ENCODE measurements at places on chromosomes 11 and 22.

GRCh38 chr11:70651031-70651430 lies 252.7 kb downstream of the CTTN start:
- no peak for DNase-seq

DNA sequence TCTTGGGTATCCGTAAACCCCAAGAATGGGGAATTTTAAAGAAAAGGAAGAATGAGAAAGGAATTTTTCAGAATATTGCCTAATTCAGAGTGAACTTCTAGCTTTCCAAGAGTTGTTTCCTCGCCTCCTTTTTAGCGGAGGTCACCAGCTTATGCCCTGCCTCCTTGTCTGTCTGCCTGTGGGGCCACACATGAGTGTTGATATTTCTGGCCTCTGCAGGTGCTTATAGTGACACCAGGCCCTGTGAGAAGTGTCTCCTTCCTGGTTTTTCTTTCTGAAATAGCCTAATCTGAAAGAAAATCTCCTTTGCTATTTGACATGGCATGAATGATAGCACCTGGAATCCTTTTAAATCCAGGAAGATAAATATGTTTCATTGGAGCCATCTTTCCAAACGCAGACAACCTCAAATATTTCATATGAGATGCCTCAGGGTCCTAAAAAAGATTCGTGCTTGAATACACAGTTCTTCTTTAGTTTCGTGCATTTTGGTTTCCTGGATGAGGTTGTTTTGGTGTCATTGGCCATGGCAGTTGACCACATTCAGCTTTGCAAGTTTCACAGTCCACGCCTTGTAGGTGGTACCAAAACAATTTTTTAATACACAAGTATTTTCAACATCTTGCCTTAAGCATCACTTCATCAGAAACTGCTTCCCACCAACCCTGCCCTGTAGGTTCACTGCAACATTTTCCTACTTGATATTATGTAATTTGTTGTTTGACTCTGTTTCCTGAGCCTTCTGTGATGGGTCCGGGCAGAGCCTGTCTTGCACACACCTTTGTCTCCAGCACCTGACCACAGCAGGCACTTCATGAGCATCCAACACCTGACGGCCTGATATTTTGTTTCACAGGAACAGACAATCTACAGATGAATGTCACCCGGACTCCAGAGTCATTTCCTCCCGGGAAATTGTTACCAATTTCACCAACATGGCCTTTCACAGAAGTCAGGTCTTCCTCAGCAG lies 159.4 kb downstream of the C11orf91 start:
- DNase-seq = no peak

- no peak for DNase-seq
Observed at GRCh38 chr11:134409552-134410429, 2.3 kb downstream of the B3GAT1 start.

GRCh38 chr22:40920526-40920925 lies 30.7 kb upstream of the RBX1 start:
- DNase-seq = no peak

DNA sequence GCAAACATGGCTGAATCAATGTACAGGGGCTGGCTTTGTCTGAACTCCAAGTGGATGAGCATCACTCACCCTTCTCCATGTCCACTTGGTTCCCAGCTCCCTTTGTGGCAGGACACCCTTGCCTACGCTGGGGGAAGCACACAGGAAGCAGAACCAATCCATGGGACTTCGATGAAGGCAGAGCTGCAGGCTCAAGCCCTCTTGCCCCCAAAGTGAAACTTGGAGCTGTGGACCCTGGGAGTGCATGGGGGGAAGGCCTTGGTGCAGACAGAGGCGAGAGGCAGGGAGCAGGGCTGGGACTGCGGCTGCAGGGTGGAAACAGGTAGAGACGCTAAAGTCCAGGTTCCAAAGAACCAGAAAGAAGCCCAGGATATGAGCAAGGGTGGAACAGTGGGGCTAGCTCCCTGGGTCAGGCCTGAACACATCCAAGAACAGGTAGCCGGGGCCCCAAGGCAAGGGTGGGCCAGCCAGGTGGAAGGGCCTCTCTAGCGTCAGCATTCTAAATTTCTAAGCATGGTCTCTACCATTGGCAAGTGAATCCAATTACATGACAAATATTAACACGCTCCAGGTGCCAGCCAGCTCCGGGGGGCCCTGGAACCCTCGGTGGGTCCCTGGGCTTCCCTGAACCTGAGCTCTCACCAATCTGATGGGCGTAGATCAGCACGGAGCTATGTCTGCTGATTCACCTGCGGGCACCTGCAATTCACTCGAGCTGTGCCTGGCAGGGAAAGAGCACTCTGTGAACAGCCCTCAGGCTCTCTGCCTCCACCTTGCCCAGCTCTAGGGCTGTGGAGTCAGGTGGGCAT lies 532.8 kb downstream of the BRD1 start:
- no peak for DNase-seq

DNA sequence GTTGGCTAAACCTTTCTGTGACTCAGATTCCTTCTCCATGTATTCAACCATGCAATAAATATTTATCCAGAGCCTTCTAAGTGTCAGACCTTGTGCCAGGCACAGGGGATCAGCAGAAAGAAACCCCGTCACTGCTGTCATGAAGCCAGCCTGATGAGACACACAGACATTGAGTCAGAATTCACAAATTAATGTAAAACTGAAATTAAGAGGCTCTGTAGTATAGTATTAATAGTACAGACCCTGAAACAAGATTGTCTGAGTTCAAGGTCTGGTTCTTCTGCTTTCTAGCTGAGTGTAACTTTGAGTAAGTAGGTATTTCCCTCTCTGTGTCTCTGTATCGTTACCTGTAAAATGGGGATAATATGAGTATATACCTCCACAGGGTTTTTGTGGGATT lies 46.9 kb downstream of the ME3 start:
- DNase-seq = no peak

DNA sequence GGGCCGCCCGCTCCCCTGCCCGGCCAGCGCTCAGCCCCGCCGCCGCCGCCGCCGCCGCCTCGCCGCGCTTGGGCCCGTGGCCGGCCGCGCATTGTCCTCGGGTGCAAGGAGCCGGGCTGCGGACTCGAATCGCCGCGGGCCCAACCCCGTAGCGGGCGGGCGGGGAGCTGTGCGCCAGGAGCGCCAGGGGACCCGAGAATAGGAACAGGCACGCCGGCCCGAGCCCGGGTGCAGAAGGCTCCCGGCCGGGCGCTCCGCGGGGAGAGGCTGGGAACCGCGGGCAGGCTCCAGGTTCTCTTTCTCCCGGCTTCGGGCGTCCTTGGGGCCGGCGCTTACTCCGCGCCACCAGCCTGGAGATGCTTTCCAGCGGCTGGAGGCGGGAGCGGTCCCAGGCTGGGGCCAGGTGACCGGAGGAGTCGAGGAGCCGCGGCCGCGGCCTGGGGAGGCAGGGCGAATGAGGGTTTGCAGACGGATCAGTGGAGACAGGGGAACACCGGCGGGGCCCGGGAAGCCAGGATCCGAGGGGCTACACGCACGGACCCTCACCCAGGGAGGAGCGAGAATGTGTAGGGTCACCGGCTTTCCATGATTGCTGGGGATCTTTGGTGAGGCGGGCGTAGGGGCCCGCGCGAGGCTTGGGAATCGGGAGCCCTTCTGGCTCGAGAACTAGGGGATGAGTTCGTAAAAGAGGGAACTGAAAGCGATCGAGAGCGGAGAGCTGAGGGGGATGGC lies 726 bp downstream of the PKNOX2 start:
- no peak for DNase-seq

DNA sequence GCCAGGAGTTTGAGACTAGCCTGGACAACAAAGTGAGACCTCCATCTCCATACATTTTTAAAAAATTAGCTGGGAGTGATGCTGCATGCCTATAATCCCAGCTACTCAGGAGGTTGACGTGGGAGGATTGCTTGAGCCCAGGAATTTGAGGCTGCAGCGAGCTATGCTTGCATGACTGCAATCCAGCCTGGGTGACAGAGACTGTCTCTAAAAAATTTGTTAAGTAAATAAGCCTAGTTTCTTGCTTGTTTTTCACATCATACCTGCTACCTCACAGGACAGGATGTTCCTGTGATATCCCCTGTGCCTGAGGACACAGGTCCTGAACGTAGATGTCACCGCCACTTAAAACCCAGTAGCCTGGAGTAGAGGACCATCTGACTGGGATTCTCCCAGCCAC lies 348.6 kb downstream of the MN1 start:
- DNase-seq = no peak

- DNase-seq = no peak
Observed at GRCh38 chr11:114746013-114746412, 67.7 kb downstream of the NXPE2 start.

DNA sequence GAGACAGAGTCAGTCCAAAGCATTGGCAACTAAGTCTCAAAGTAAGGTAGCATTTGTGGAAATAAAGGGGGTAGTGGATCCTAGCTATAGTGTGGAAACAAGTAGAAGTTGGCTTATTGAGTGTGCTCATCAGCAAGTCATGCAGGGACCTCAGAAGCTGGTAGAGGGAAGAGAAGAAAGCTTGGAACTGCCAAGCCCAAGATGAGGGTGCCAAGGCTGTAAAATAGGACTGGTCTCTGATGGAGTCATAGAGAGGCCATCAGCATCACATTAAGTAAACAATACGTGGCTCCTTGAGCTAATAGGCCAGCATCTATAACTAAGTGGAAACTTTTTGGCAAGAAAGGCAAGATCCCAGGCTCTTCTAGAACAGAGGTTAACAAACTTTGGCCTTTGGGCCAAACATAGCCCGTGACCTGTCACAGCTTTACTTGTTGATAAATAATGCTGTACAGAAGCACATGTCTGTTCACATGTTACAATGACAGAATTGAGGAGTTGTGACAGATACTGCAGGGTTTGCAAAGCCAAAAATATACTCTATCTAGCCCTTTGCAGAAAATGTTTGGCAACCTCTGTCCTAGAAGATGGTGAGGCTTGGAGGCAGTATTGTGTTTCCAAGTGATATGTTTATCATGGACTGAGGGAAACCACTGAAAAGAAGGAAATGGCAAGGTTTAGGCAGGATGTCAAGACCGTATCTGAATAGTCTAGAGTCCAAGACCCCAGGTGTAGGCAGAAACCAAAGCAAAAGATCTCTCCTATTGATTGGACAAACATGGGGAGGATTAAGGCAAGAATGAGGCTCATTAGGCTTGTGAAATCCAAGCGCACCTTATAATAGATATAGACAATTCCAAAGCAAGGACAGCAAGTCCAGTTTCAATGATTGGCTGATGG lies 62.5 kb upstream of the CD44 start:
- DNase-seq = no peak

GRCh38 chr22:46823654-46824053 lies 61.2 kb downstream of the TBC1D22A start:
- no peak for DNase-seq

DNA sequence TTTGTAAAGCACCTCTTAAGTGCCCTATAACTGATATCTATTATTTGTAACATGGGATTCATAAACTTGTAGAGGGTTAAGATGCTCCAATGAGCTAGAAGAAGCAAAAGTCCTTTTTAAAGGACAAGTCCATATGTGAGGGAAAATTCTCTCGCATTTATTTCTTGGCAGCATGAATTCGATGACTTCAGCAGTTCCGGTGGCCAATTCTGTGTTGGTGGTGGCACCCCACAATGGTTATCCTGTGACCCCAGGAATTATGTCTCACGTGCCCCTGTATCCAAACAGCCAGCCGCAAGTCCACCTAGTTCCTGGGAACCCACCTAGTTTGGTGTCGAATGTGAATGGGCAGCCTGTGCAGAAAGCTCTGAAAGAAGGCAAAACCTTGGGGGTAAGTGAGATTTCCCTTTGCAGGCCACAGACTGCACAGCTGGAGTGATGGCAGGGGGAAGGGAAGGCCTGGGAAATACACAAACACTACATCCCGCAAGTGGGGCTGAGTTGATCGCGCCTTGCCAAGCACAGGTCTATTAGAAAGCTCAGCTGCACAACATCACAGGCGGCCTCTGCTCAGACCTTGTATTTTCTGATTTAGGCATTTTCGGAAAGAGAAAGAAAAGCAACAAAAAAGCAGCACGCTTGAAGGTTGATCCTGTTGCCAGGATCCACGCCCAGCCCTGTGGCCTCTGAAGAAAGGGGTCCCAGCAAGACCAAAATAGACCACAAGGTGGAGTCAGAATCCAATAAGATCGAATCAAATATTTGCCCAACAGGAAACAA lies 1.5 kb downstream of the MS4A8 start:
- peak; percentile 77 for DNase-seq

- DNase-seq = no peak
Observed at GRCh38 chr11:100823360-100823759, 136.3 kb downstream of the ARHGAP42 start.

DNA sequence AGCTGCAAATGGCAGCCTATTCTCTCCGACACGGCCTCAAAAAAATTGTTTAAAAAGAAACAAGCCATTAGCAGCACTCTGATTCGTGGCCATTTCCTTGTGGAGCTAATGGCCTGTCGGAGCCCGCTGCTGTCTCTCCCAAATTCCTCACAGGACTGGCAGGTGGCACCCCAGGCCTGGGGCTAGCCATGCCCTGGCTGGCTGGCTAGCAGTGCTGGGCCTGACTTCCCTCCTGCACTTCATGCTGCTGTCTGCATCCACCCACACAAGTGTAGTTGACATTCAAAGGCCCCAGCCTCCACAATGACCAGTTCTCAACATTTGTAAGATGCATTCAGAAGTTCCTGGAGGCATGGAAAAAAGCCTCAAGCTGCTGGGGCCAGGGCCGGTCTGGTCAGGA lies 61.5 kb downstream of the SMCO4 start:
- no peak for DNase-seq
